Non-pigmented ciliary epithelial cell (primary cell): ENCODE measurements at places on chromosomes 7 and 10.

GRCh38 chr10:117860823-117861222 lies 185.9 kb downstream of the RAB11FIP2 start:
- DNase-seq: peak; percentile 1

GRCh38 chr7:20170633-20171032 lies 46.6 kb downstream of the MACC1 start:
- no peak for DNase-seq

DNA sequence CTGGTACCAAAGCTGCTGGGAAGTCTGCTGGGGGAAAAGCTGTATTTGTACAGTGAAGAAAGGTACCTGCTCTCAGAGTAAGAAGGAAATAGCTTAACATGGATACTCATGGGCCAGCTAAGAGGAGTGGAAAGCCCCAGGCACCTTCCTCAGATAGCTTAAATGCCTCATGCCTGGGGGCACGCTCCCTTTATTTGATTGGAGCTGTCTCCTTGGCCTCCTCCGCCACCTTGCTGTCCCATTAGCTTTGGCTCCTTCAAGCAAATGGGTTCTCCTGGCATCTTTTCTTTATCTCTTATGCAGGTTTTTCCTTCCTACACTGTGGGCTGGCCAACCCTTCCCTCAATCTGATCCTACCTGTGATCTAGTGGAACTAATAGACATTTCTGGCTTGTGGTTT lies 318.5 kb downstream of the SH2D4B start:
- DNase-seq: no peak

DNA sequence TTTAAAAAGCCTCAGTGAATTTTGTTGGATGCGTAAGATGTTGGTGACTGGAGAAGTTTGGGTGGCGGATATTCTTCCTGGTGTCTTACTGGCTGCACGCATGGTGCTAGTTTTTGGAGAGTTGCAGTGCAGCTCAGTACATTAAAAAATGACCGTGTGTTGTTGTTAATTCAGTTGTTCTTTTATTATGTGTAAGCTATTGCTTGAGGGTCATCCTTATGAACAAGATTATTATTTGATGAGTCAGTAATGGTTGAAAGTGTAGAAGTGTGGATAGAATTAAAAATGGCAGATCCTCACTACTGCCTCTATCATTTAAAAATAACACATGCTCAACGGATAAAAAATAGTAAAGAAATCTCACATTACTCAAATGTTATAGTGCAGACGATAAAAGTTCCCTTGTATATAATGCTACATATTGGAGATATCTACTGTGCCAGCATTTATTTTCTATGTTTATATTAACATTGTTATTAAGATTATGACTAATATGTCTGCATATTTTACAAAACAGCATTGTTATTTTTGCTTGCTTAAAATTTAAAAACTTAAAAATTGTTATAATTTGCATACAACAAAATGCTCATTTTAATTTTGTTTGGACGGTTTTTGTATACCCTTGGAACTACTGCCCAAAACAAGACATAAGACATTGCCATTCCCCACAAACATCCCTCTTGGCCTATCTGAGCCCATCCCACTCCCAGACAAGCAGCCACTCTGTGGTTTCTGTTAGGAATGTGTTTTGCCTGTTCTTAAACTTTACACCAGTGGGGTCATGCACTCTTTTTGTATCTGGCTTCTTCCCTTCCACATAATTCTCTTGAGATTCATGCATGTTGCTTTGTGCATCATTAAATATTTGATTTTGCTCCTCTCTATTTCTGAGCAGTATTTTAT lies 142.0 kb downstream of the DOCK1 start:
- DNase-seq: no peak

DNA sequence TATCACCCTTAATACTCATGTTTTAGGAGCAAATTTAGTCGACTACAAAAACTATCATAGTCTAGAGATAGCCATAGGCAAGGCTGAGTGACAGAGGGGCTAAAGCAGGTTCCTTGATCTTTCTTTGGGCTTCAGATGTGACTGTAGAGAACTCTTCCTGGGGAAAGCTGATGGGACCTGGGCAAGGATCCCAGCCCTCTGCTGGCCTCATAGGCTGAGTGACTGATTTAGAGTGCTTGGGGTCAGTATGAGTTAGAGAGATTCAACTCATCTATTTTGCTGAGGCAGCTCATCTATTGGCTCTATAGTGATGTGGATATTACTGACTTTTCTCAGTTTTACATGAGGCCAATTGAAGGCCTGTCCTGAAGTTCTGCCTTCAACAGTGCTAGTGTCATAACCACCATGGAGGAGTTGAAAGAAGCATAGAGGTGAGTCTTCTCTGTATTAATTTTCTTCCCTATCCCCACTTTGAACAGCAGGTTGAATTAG lies 81.6 kb downstream of the SAMD9 start:
- DNase-seq: no peak

GRCh38 chr7:150451097-150451793 lies 815 bp downstream of the GIMAP8 start:
- no peak for DNase-seq
